ENCODE measurements at places on chromosomes 11 and 22.

- DNase-seq: no peak
Measured at GRCh38 chr11:1228921-1229451, 6.1 kb downstream of the MUC5B start.

DNA sequence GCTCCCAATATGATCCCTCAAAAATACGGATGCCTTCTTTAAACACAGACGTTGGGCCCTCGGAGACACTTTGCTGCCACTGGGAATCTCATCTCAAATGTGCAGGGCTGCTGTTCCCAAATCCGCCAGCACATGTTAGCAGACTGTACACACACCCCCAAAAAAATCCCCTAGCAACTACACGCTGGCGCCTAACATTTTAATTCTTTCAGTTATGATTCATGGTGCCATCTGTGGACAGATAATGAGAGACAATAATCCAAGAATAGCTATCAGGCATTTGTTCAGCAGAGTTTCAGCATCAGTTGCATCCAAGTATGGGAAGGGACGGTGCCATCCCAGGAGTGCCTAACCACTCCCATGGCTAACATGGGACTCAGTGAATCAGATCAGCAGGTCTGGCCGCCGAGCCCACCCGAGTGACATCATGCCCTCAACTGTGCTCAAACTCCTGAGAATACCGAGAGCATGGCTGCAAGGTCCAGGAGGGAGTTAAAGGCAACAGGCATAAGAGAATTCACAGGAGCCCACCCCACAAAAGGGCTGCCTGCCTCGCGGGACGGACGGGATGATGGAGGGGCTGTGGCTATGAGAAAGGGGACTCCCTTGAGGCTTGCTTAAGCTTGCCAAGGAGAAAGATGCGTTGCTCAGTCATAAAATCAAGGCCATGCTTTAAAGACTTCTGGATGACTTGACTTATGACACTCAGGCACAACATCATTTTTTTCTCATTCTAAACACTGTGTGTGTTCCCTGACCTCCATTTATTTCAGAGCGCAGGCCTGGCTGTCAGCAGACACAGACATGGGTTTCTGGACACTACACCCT, 337.0 kb downstream of the SHANK2 start:
- DNase-seq: no peak

DNA sequence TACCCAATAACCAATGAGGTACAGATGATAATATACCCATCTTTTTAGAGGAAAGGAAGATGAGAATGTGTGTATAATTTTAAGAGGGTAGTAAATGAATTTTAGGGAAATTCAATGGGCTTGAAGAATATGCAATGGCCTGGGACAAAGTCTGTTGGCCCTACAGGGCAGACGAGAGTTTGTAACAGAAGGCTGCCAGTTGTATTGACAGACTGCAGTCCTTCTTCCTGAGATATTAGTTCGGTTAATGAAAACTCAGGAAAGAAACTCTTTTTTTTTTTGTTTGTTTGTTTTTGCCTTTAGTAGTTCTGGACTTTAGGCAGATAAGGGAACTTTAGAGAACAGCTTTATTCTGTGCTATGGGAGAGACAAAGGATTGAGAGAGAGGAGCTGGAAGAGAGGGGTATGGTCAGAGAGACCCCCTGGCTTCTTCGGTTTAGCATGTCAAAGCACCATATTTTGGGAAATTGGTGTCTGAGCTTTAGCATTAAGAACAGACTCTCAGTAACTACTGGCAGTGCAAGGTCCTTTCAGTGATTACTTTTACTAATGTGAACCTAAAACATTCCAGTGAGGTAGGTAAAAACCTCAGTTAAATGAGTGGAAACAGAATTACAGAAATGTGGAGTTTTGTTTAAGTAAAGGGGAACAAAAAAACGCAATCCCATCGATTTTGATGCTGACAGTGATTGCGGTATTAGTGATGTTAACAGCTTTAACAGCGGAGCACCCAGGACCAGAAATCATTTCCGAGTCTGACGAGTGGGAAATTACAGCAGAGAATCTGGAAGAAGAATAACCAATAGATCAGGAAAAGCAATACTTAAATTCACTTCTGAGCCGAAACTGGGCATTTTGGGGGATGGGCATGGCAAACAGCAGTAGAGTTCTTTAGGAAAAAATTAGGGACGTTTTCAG, 644 bp upstream of the NAALAD2 start:
- no peak for DNase-seq

GRCh38 chr11:10655227-10655626, 38.3 kb downstream of the IRAG1 start:
- peak; percentile 53 for DNase-seq

GRCh38 chr11:123386796-123387510, 43.1 kb upstream of the GRAMD1B start:
- DNase-seq: no peak
